ENCODE measurements at places on chromosomes 7 and 10.

- DNase-seq = no peak
These were observed 336.8 kb downstream of the TFEC start for GRCh38 chr7:115693779-115694178.

- DNase-seq = no peak
These were observed 251.2 kb upstream of the RHOBTB1 start for GRCh38 chr10:61195211-61195610.

DNA sequence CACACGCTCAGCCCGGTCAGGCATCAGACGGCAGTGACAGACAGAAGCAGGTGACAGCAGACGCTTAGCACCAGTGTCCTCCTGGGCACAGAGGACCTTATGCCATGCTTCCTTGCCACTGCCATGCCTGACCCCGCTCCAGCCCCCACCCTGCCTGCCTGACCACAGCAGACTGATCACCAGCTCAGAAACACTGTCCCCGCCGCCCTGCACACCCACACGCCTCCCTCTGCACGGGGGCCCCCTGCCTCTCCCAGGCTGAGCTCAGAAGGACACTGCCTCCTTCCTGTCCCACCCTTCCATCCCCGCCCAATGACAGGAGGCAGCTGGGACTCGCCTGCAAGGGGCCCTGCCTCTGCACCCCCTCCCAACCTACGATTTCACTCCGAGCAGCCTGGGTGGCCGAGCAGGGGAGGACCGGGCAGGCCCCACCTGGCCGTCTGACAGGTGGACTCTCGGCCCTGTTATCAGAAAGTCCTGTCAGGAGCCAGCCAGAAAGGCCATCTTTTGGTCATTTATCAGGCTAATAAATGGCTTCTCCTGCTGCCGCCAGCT lies 183.4 kb downstream of the ELFN1 start:
- no peak for DNase-seq

GRCh38 chr10:91798649-91799611 lies 704 bp downstream of the TNKS2 start:
- peak; percentile 8 for DNase-seq

DNA sequence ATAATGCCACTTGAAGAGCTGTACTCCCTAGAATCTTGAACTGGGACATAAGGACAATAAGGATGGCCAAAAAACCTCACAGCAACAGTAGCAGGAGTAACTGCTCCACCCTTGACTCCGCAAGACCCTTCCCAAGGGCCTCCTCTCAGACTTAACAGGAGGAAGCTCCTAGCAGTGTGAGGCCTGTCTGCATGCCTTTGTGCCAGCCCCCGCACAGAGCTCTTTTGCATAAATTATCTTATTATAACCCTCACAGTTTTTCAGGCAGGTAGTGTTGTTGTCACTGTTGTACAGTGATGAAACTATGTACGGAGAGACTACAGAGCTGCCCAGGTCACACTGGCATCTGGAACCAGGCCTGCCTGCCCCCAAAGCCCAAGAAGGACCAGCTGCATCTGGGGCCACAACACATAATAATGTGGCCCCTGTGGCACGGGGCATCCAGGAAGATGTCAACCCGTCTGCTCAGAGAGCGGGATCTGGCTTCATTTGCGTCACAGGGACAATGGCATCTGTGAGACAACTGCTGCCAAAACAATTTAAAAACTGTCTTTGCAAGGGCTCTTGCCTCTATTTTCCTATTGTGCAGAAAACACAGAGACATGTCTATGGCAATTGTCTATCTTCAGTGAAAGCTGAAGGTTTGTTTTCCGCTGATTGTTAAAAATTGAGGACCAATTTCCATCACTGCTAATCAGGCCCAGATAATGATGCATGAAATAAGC lies 249.3 kb upstream of the GRB10 start:
- no peak for DNase-seq
